ENCODE measurements at places on chromosomes 3 and 15. TPM values are rescaled to one million over a fixed set of nuclear protein-coding genes. Genes with fewer than 3 reads are reported as not detected.

The LTK gene
- total RNA-seq, result not detected

The SPTSSB gene
- not detected for total RNA-seq

The SPINT1 gene
- 0.91 TPM for total RNA-seq

The CHRD gene
- not detected for total RNA-seq

The HAPLN3 gene
- total RNA-seq, result 25.1 TPM

The ADGRG7 gene
- total RNA-seq, result not detected

The CPN2 gene
- not detected for total RNA-seq

The ATRIP gene
- 10.3 TPM for total RNA-seq

The ANKUB1 gene
- not detected for total RNA-seq
